Cortex of kidney (tissue), 1 donor: ENCODE measurements at places on chromosomes 6 and 20.

DNA sequence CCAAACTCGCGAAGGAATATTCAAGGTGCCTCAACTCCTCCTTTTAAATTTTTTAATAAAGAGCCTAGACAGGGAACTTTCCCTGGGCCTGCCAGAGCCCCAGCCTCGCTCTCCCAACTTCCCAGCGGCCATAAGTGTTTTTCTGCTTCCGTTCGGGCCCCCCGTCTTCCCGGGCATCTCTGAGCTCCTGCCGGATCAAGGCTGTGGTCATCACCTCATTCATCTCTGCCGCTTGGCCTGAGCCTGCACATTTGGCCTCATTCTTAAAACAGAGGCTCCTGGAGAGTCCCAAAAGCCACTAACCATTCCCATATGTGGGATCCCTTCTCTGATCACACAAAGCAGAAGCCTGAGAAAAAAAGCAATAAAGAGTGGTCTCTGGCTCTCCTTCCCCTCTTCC is 969.1 kb upstream of the DEFB115 start:
- no peak for DNase-seq

DNA sequence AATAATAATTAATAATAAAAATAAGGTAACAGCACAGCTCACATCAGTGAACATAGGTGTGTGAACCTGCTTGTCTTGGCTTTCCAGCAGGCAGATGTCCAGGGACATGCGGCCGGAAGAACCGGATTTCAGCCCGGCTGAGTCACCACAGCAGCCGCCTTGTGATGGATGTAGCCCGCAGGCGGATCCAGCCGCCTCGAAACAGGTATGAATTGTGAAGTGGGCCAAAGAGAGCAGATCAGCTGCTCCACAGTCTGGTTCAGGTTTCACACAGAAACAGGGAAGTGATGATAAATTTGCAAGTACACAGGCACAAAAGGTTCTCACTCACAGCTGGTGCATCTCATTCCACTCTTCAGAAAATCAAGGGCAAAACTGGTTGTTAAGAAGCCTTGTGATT is 55.1 kb downstream of the ID4 start:
- DNase-seq, result no peak

DNA sequence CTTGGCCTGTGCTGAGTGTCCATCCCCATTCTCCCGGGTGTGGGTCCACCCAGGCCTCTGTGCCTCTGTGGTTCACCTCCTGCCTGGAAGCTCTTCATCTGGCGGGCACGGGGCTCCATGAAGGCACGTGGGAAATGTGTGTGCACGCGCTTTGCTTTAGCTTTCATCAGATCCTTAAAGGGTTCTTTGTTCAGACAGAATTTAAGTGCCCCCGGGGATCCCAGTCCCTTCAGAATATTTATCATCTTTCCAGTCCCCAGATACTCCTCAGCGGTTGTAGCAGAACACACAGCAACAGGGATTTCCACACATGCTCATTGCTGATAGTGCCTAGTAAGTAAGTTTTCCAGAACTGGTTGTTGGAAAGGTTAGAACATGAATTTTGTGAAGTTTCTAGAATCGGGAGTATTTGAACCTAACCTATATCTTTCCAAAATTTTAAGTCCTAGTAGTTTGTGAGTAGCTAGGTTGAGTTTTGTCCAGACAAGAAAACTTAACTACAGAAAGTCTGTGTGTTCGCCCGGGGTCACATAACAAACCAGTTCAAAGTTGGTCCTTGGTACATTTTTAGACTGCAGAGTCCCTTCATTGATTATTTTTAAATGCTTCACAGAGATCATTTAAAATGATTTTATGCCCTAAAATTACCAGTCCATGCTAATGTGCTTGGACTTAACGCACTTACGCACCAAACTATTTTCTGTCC is 67.7 kb downstream of the RPP40 start:
- DNase-seq, result no peak

DNA sequence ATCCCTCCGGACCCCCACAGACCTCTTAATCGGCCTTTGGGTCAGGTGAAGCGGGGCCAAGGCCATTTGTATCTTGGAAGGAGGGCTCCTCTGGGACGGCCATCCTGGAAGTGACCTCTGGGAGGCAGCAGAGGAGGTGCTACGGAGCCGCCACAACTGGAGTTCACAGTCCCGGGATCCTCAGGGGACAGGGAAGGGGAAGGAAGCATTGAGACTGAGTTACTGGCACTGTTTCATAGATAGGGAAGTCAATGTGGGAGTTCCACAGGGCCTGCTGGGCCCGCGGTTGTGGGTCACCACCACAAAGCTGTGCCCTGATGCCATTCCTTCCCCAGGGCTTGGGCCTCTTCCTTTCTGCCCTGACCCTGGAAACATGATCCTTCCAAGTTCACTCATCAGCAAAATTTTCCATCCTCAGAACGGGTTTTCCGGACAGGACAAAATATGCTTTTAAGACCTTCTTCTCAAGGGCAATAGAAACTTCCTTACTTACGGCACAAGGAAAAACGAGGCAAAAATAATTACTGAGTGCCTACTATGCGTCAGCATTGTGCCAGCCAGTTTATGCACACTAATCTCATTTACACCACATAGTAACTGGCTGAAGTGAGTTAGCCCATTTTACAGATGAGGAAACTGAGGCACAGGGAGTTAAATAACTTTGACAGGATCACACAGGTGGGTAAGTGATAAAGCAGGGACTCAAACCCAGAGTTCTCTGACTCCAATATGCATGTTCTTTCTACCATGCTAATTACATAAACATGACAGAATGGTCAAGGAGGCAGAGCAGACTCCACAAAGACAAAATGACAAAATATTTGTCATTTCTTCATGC is 143.8 kb downstream of the UNC5CL start:
- DNase-seq, result no peak

DNA sequence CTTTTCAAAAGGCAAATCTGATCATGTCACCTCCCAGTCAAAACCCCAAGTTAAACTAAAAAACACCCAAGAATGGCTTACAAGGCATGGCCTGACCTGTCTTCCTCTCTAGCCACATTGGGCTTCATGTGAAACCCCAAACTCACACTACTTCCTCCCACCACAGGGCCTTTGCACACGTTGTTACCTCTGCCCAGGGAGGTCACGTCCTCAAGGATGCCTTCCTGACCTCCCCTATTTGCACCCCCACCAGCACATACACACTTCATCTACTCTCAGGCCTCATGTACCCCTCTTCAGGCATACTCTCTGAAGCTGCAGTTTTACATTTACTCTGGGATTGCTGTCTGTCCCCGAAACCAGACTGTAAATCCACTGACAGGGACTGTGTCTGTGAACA is 6.1 kb downstream of the EZR start:
- DNase-seq, result no peak

- DNase-seq, result no peak
Measured at GRCh38 chr6:79231666-79232065, 2.8 kb downstream of the HMGN3 start.

DNA sequence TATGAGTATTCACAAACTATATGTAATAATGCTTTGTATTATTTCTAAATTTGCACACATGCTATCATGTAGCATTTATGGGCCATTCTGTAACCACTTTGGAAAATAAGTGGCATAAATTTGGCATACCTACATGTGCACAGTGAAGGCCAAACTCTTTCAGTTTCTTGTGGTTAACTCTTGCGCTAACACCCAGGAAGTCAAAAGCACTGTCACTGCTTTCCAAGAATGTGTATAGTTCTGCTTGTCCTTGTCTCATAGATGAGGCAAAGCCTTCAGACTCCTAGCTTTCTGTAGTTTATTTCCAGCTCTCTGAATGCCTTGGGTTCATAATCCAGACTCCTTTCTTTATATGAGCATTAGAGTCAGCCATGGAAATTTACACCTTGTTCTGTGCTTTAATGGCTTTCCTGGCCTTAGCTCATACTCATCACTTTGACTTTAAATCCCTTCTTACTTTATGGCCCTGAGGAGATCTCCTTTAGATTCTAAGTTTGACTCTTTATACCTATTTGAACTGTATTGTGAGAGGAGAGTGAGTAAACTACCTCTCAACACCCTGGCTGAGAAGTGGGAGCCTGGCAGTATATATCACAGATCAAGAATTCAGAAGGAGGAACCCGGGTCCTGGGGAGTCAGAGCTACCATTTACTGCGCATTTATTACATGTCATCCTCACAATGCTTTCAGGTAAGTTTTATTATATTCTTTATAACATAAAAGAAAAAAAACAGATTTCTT is 949 bp upstream of the SLC17A3 start:
- no peak for DNase-seq

DNA sequence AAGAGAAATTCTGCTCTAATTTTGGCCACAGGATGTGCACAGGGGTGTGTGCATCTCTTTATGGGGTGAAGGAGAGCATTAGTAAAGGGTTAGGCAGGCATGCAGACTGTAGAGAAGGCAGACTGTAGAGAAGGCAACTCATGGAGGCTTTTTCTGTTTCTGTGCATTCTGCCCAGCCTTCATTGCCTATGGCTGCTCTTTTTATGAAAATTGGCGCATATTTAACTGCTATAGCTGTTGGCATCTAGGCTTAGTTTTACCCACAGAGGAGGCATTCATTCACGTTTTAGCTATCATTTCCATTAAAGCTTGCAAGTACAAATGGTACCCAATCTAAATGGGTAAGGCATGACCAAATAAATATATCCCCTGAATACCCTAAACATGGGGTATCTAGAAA is 286.8 kb upstream of the ID4 start:
- DNase-seq, result no peak

- no peak for DNase-seq
Measured at GRCh38 chr6:136365776-136366354, 76.2 kb upstream of the BCLAF1 start.

DNA sequence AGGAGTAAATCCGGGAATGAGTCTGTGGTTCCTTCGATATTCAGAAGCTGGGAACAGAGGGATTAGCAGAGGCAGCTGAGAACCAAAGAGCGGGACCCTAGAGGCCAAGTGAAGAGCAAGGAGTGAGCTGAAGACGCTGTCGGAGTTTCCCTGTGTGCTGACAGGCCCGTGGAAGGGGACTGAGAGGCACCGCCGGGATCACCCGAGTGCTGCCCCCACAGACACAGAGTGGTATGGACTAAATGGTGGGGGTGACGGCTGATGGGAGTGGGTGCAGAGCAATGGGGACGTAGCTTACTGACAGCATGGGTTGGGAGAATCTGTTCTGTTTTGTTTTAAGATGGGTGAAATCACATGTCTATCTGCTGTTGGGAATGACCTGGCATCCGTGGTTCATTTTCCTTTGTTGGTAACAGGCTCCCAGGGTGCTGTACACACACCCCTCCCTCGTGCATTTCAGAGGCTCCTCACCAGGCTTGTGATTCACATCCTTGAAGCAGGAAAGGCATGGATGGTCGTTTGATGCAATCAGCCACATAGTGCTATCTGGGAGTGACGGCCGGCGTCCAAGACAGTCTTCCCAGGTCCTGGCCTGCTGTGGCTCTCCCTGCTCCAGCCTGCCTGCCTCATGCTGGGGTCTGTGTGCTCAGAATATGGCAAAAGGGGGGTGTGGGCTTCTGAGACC is 97.4 kb downstream of the THBS2 start:
- no peak for DNase-seq
